HuH-7 (cell line): ENCODE measurements at places on chromosomes 12 and 14.

DNA sequence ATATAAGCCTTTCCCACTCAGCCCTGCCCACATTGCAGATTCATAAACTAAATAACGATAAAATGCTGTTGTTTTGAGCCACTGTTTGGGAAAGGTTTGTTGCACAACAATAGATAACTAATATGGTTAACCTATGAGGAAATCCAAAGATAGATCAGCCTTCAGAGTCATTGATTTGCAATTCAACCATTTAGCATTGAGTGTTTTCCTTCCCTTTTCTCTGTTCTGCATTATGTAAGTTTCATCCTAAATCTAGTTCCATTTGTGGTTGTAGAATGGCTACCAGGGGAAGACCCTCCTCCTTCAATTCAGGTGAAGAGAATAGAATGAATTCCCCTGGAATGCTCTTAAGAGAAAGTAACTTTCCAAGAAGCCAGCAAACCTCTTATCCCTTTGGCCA, 19.6 kb downstream of the TC2N start:
- DNase-seq: no peak

GRCh38 chr12:113462117-113462774, 9.4 kb downstream of the LHX5 start:
- DNase-seq: peak; percentile 88

GRCh38 chr14:99321236-99321925, 49.4 kb upstream of the BCL11B start:
- DNase-seq: no peak

DNA sequence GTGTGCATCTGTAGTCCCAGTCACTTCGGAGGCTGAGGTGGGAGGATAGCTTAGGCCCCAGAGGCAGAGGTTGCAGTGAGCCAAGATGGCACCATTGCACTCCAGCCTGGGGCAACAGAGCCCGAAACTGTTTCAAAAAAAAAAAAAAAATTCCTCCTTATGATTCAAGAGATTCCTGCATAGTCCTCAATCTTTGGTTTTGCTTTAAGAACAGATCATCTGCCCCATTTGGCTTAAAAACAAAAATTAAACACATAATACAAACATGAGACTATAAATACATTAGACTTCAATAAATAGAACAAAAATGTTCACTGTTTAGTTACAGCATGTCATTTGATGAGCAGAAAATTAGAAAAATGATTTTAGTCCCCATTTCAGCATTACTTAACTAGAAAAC, 131.2 kb downstream of the PAWR start:
- DNase-seq: no peak

DNA sequence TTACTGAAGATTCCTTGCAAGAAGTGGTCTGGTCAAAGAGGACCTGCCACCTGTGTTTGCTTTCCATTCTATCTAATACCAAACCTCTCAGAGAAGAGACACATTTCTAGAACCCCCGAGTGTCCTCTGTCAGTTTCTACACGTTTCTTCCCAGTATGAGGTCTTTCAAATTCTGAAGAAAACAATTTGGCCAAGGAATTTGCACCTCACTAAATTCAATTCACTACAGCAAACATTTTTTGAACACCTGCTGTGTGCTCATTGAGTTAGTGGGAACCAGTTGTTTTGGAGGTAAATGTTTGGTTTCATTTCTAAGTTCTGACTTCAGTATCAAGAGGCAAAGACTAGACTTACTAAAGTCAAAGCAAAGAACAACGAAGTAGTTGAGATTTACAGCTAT, 19.4 kb downstream of the GPR19 start:
- no peak for DNase-seq

DNA sequence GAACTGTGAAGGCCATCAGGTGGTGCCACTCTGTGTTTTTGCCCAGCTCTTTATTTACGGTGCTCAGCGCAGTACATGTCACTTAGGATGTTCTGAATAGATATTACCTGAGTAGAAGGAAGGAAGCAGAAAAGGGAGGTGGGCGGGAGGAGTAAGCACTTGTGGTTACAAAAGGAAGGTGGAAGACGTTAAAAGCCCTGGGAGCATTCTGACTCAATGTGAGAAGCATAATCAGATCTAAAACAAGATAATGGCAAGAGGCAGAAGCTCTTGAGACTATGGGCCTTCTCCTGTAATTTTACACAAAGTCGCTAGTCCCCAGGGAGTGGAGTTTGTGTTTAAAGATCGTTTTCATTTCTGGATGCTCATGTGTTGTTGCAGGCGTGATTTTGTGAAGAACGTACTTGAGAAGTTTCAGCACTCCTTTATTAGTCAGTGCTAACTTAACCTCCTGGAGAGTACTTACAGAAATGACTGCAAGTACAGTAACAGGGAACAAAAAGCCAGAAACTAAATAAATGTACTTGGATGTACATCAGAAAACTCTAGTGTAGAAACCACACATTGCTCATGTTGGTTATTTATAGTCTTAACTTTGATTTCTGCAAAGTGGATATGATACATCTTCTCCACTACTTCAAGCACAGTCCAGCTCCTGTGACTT, 1523.5 kb downstream of the AACS start:
- DNase-seq: no peak

DNA sequence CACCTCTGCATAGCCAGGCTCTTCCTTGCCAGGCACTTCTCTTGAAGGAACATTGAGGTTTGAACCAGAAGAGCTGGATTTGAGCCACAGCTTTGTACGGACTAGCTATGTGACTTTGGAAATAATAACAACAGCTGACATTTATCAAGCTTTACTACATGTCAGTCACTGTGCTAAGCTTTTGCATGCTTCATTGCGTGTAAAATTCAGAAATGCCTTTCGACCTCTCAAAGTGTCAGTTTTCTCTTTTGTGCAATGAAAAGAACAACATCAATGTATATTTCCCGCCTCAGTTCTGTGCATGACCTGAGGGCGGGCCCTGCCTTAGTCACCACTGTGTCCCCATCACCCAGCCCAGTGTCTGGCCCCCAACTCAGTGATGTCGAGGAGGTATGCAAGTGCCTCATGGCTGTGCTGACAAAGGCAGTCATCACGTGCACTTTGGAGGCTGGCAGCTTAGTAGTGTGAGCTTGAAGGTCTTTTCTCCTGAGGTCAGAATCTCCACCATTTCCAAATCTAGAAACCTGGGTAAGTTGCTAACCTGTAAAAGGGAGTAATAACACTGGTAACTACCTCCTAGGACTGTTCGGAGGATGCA, 17.9 kb upstream of the AQP2 start:
- no peak for DNase-seq

DNA sequence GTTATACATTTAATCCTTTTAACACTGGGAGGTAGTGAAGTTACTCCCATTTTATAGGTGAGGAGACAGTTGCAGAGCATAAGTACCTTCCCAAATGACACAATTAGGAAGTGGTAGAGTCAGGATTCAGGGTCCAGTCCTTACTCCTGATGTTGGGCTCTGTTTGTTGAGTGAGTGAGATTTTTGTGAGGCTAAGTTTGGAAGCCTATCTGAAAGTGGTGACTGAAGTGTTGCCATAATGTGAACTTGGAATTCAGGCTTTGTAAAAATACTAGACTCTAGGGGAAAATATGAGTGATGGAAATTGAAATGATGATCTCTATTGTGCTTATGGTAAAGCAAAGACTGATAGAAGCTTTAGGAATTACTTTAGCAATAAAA, 2.2 kb downstream of the NUDT4 start:
- no peak for DNase-seq

GRCh38 chr12:95446506-95446900, 27.4 kb upstream of the METAP2 start:
- peak; percentile 68 for DNase-seq

- no peak for DNase-seq
These were observed 167.2 kb upstream of the FRMD6 start for GRCh38 chr14:51484485-51484884.

DNA sequence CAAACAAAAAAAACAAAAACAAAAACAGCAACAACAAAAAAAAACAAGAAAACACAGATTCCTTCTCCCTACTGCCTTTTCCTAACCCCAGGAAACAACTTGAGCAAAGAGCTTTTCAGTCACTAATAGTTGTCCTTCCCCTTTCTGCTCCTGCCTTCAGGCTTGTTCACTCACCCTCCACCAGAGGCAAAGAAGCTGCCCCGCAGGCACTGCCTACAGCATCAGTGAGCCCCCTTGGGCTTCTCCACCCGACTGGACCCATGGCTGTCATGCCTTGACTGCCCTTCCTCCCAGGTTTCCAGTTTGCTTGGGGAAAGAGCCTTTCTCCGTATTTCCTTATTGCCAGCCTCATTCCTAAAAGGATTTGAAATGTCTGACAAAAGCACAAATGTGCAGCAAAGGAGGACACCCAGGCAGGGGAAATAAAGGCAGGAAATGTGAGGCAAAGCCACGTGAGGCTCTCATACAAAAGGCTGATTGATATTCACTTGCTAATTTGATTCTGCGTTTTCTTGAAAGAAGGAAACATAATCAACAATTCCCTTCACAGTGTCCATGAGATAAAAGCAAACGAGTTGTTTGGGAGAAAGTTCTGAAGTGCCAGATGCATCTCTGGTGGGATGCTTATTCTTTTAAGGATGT, 85.7 kb downstream of the GPATCH2L start:
- no peak for DNase-seq

GRCh38 chr14:102759456-102760187, 17.6 kb upstream of the TRAF3 start:
- no peak for DNase-seq

GRCh38 chr12:102956738-102957327, 641 bp upstream of the ASCL1 start:
- no peak for DNase-seq

DNA sequence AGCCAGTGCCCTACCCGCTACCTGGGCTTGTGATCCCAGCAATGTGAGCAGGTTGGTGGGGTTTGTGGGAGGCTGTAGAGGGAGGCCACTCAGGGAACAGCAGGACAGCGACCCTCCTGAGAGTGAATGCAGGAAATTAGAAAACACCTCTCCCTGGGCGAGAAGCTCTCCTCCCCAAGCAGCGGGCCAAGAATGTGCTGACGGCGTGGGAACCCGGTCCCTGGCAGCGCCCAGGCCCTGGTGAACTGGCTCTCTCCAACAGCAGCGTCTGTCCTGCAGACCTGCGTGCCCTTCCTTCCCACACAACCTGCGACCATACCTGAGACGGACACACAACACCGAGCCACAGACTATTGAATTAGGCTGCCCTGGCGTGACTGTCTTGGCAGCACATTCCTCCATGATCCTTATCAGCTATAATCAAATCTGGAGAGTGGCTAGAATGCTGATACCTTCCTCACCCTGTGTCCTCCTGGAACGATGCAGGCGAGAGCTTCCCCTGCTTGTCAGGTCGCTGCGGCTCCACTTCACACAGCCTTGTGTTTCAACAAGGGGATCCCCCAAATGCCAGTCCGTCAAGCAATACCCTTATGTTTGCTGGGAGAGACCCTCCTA, 114.8 kb upstream of the GSC start:
- no peak for DNase-seq

GRCh38 chr14:96409701-96410100, 17.8 kb downstream of the AK7 start:
- DNase-seq: no peak

DNA sequence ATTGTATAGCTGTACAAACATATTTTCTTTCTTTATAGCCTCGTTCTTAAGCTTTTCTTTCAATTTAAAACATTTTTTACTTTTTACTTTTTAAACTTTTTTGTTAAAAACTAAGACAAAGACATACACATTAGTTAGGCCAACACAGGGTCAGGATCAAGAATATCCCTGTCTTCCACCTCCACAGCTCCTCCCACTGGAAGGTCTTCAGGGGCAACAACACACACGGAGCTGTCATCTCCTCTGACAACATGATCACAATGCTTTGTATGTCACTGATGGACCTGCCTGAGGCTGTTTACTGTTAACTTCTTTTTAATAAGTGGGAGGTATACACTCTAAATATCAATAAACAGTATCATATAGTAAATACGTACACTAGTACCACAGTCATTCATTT, 191.3 kb downstream of the SYT10 start:
- no peak for DNase-seq

DNA sequence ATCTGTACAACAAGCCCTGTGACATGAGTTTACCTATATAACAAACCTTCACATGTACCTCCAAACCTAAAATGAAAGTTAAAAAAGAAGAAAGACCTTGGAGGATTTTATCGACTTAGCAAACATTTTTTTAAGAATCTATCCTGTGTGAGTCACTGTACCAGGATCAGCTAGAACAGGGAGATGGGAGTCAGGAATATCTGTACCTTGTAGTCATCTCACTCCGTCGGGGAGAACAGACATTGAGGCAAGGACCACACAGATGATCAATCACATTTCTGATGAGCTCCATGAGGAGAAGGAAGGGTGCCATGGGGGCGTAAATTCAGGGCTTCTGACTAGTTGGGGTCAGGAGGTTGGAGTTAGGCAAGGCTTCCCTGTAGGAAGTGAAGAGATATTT, 310.6 kb downstream of the VRK1 start:
- no peak for DNase-seq

DNA sequence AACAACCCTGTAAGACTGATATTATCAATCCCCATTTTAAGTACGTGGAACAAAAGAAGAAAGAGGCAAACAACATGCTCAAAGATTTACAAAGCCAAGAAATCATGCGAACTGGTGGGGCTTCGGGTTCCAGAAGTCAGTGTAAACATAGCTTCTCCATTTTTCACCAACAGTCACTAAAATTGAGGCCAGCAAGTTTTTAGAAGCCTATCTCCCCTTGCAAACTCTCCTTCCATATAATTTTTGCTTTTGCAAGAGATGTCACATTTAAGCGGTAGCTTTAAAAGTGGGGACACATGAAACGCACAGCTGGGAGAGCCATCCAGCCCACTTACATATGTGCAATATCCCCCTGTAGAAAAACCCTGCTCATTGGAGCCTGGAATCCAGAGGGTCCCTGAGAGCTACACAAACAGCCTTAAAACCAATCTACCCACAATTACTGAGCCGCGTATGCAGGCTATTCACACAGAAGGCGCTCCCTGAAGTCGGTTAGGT, 797 bp downstream of the SLC11A2 start:
- no peak for DNase-seq

DNA sequence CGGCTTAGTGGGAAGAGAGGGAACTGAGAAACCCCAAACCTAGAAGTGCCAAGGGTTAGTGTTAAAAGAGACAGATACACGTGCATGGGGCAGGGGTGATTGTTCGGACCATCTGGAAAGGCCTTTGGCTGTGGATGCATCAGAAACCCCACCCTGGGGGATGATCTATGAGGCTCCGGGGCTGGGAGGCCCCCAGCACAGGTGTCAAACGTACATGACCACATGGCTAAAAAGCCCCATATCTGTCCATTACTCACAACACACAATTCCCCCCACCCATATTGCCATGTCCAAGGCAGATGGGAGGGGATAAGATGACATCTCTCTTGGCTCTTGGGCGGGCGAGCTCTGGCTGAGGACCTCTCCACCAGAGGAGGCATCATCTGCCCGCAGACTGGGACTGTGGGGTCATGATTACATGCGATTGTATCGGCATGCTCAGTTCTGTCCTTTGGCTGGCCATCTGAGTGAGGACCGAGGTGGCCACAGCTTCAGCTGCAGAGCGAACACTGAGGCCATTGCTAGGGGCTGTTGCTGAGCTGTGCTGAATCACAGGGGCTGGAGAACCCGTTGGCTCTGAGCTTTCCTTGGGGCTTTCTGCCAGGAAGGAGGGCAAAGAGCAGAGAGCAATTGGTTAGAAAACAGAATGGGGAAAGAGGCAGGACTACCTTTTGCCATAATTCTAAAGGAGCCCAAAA, 9.6 kb upstream of the NPFF start:
- DNase-seq: no peak

GRCh38 chr12:92041742-92042141, 103.9 kb downstream of the BTG1 start:
- DNase-seq: no peak
